ENCODE measurements at places on chromosomes 11 and 22.

DNA sequence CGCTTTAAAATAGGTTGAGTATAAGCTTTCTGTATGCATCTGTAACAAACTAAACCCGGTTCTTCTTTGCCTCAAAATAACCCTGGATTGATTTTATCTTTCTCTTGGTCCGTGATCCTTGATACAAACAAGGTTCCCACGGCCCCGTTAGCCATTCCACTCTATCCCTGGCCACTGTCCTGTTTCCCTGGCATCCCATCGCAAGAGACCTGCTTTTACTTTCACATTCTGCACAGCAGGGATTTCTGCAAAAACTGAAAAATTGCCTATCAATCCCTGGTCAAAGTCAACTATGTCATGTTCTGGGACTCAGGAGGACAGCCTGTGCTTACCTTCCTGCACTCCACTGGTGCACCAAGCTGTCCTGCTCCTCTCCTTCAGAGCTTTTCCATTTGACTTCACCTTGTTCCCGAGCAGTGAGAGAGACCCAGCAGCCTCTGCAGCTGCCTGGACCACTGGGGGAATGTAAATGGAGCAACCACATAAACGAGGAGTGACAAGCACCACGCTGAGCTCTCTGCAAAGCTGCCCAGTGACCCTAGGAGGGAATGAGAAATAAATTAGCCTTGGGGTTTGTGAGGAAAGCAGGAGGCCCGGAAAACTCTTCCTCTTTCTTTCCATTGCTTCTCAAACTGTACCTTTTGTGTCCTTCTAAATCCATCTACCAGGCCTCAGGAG lies 175.9 kb downstream of the NTM start:
- H3K27ac ChIP-seq, result no peak overlapping the region
- H3K4me3 ChIP-seq, result no peak overlapping the region
- H3K27me3 ChIP-seq, result no peaks in the 10 kb centered on the region

DNA sequence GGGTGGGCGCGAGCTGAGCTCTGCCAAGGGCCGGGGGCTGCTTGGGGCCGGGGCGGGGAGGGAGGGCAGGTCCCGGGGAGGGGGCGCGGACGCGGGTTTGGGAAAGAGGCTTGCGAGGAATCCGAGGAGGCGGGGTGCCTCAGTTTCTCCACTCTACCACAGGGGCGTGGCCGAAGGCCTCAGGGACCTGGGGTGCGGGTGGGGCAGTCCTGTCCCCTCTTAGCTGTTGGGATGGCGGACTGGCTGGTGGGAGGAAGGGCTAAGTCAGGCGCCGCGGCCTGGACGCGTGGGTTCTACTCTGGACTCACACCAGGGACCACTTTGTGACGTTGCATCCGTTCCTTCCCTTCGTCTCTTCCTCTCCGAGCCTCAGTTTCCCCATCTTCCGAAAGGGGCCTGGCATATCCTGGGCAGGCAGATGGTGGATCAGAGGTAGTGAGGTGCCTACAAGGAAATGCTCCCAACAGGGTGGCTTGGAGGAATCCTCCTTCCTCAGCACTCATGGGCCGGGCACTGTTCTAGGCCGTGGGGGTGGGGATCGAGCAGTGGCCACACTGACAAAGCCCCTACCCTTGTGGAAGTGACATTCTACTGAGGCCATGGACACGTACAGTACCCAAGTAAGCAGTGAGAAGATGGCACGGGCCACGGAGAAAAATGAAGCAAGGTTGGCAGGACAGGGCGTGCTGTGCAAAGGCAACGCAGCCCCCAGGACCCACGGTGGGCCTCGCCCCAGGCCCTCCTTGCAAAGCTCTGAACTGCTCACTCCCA lies 13.2 kb downstream of the IGLL1 start:
- no peak overlapping the region for H3K4me3 ChIP-seq
- H3K36me3 ChIP-seq, result no peaks in the 10 kb centered on the region
- DNase-seq, result no peak
- H3K27me3 ChIP-seq, result peaks cover 39% of the 10 kb centered on the region
- H3K27ac ChIP-seq, result no peak overlapping the region

- no peak overlapping the region for H3K4me3 ChIP-seq
- no peaks in the 10 kb centered on the region for H3K4me1 ChIP-seq
- DNase-seq, result no peak
- H3K27me3 ChIP-seq, result peaks cover 6% of the 10 kb centered on the region
- H3K36me3 ChIP-seq, result no peaks in the 10 kb centered on the region
- no peak overlapping the region for H3K27ac ChIP-seq
These were observed 13.3 kb upstream of the TNNT3 start for GRCh38 chr11:1906181-1906580.

DNA sequence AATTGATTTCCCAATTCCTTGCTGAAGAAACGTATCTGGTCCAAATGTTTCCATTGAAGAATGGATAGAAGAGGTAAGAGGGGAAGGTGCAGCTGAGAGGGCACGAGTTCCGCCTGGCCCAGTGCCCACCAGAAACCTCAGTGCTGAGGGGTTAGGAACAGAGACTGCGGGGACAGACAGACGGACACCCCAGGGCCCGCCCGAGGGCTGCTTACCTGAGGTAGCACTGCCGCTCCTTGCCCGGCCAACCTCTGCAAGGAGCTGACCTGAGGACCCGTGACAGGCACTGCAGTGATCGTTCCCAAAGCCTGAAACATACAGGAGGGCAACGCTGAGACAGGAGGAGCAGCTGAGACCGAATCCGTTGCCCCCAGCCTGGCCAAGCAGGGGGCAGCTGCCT lies 89.6 kb downstream of the PHF21B start:
- H3K27me3 ChIP-seq, result no peaks in the 10 kb centered on the region
- no peaks in the 10 kb centered on the region for H3K36me3 ChIP-seq
- no peak overlapping the region for H3K27ac ChIP-seq
- H3K4me3 ChIP-seq, result no peak overlapping the region

- no peaks in the 10 kb centered on the region for H3K4me1 ChIP-seq
- no peak for DNase-seq
These were observed 49.8 kb downstream of the OSBPL5 start for GRCh38 chr11:3115321-3115720.

GRCh38 chr22:26789951-26790350 lies 132.6 kb downstream of the MIAT start:
- no peak overlapping the region for H3K4me3 ChIP-seq
- no peak for DNase-seq

- peak; percentile 80 for DNase-seq
- H3K36me3 ChIP-seq, result peaks cover 41% of the 10 kb centered on the region
- peaks cover 27% of the 10 kb centered on the region for H3K4me1 ChIP-seq
- peak overlapping the region; percentile 95 for H3K4me3 ChIP-seq
These were observed 614 bp downstream of the SELENOM start for GRCh38 chr22:31106731-31107177.

- H3K36me3 ChIP-seq, result no peaks in the 10 kb centered on the region
- no peak overlapping the region for H3K27ac ChIP-seq
- H3K4me1 ChIP-seq, result peaks cover 20% of the 10 kb centered on the region
- H3K27me3 ChIP-seq, result no peaks in the 10 kb centered on the region
- DNase-seq, result no peak
- H3K4me3 ChIP-seq, result no peak overlapping the region
These were observed 3.0 kb downstream of the BACE1 start for GRCh38 chr11:117313091-117313490.

DNA sequence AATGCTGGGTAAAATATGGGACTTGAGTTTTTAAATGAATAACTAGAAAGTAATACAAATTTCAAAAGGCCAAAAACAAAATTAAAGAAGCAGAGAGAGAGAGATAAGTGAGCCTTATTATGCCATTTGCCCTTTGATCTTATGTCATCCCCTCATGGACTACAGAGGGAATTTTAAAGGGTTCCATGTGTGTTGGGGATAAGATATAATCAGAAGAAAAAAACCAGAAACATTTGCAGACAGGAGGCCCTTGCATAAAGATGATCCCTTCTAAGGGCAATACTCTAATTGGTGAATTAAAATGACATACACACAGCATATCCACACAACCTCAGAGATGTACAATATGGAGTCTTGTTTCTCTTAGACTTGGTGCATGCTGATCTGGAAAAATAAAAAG lies 406.6 kb upstream of the LARGE1 start:
- H3K27me3 ChIP-seq, result no peaks in the 10 kb centered on the region
- no peak overlapping the region for H3K4me3 ChIP-seq
- no peaks in the 10 kb centered on the region for H3K4me1 ChIP-seq
- H3K27ac ChIP-seq, result no peak overlapping the region
- H3K36me3 ChIP-seq, result no peaks in the 10 kb centered on the region

- no peaks in the 10 kb centered on the region for H3K27me3 ChIP-seq
- DNase-seq, result peak; percentile 81
- H3K4me3 ChIP-seq, result peak within 1 kb of the TSS; percentile 69
- H3K27ac ChIP-seq, result peak within 1 kb of the TSS; percentile 60
These were observed at the start of the genes EML3 and ROM1 for GRCh38 chr11:62612366-62613290. Gene EML3 (minus strand): TSS chr11:62612775. CDS start chr11:62612457, 318 bp downstream. Gene ROM1 (plus strand): TSS chr11:62613257. CDS start chr11:62613282, 25 bp downstream.

Measured in mesenchymal stem cell (in vitro differentiated cells and primary cell).